ENCODE measurements at places on chromosomes 1 and 21.

DNA sequence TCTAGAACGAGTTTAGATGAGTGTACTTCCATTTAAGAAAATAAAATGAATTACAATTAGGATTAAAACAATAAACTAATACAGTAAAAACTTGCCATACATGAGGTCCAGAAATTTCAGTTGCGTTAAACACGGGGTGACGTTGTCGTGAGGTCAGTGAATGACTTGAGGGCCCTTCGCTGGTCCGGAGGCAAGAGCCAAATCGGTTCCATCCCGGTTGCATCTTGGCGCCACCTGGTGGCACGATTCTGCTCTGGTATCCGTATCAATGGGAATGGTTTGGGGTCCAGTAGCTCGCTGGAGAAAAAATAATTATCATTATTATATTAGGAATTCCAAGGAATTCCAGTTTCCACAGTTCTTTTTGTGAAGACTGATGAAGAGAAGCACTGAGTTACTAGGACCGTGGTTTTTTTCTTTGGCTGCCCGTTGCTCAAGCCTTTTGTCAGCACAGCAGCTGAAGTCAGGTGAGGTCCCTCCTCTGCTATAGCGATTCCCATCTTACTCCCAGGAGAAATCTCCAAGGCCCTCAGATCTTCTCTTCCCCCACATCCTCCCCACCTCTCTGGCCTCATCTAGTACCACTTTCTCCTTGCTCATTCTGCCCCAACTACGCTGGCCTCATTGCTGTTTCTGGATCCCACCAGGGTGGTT, 161.4 kb downstream of the SLC35F3 start:
- peak; percentile 85 for DNase-seq

- no peak for DNase-seq
Observed at GRCh38 chr1:60746278-60746791, 336.0 kb upstream of the NFIA start.

DNA sequence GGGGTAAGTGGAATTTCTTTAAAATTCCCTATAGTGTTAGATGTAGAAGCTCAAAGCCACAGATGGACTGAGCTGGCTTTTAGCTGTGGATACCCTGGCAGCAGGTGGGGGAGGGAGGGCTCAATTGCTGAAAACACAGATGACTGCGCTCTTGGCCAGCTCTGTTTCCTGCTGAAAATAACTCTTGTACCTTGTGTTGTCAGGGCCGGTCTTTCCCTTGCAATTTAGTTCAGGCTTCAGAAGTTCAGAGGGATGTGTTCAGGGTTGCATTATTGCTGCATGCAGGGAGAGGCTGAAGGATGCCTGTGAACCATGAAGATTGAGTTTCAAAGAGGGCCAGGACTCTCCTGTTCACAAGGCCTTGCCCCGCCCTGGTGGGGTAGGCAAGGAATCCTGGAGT, 58.1 kb upstream of the GCLM start:
- no peak for DNase-seq

DNA sequence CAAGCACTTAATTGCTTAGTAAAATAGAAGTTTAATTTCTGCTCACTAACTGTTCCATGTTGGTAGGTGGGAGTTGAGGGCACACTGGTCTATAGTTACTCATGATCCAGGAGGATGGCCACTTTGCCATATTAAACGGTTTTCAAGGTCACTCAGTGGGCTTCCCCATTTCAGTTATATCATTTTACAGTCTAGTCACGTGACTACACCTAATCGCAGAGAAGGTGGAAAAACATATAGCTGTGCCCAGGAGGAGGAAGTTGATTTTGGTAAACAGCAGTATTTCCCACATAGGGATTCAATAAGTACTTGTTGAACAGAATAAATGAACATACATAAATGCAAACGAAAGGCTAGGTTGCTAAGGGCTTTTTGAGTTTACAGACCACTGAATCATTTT, 541.1 kb upstream of the CAMK1G start:
- DNase-seq, result no peak

- DNase-seq, result no peak
Observed at GRCh38 chr1:63548303-63548702, 25.0 kb downstream of the EFCAB7 start.

DNA sequence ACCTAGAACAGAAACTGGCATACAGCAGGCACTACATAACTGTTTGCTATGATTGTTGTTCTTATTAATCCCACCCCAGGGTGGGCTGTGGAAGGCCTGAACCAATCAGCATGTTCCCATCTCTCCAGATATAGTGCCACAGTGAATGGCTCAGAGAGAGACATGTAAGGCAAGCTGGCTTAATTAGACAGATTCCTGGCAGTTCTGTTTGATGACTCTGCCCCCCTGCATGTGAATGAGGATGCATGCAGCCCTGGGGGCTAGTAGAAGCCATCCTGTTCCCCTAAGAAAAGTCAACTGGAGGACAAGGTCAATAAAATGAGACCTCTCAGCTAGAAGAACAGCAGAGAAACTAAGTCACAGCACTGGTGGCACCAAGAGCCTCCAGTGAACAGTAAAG, 130.3 kb downstream of the GLIS1 start:
- DNase-seq, result no peak

DNA sequence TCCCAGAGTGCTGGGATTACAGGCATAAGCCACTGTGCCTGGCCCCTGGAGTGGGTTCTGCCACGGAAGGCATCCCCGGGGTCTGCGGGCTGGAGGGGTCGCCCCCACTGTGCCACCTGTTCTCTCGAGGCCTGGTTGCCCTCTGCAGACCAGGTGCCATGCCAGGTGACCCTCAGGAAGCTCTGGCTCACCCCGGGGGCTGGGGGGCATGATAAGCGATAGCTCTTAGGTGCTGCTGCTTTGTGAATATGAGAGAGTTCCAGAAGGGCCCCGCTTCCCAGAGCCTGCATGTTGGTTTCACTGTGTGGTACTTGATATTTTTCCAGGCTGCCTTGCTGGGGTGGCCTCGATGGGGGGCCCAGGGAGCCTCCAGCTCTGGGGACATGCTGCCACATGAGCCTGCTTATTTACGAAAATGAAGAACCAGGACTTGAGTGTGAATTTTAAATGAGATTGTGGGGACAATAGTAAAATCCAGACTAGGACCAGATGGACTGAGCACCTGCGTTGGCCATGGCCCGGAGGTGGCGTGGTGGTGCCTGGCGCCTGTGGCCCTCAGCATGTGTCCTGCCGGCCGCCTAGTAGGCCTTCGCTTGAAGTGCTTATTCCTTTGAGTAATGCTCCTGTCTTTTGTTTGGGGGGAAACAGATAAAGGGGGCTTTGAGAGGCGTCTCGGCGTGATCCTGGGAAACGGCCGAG, 7.3 kb downstream of the SKI start:
- no peak for DNase-seq

DNA sequence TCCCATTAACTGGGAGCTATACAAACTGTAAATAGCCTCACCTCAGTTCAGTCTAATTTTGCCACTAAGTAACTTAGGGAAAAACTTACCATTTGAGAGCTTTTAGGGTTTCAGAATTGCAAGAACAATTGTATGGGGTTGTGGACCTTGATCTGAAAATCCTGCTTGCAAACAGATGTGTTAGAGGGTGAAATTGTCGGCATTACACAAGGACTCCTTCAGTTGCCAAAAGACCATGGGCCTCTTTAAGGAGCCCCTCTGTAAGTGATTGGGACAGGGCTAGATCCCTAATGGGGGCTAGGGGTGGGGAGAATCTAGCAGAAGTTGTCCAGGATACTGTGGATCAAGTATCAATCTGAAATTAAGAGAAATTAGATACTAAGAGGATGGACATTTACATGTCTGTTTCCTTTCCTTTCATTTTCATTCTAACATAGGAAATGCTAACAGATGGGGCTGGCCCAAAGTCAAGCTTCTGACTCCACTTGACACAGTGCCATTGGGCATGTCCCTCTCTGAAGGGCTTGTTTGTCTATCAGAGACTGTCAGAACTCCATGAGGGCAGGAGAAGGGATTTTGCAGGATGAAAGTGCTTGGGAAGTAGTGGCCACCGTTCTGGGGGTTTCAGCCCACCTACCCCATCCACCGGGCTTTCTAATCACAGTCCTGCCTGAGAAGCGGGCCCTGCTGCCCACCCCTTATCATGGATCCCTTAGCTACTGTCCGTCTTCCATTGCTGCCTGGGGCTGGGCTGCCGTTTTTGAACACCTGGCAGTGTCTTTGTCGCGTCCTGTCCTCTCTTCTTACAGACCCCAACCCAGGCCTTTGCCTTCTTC, 54.7 kb downstream of the STUM start:
- DNase-seq, result no peak

- DNase-seq, result no peak
Observed at GRCh38 chr1:214187933-214188332, 93.0 kb upstream of the SMYD2 start.

DNA sequence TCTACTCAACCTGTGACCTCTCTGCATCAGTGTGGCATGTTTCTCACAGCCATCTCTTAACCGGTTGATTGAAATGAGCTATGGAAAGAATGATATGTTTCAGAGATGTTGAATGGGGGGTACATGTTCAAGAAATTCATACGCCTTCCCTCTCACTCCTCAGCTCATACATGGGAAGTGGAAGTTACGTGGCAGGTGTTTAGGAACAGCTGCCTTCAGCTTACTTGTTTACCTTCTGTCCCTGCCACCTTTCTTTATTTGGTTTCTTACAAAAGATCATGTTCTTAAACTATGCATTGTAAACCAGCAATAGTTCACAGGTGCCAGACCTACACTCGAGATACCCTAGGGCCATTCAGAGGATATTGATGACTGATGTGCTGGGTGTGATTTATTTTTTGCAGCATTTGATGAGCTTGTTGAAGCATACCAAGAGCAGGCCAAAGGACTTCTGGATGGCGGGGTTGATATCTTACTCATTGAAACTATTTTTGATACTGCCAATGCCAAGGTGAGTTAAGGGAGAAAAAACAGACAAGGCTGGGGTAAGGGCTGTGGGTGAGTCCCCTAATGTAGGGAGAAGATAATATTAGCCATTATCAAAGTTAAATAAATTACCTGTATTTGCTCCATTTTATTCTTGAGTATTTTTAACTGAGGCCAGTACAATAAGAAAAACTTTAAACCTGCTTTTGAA, 17.4 kb downstream of the MTR start:
- no peak for DNase-seq

- no peak for DNase-seq
Observed at GRCh38 chr1:31869449-31869848, 53.6 kb upstream of the SPOCD1 start.

GRCh38 chr1:170586321-170587252, 54.6 kb downstream of the GORAB start:
- no peak for DNase-seq

GRCh38 chr1:199813198-199813597, 214.3 kb upstream of the NR5A2 start:
- DNase-seq, result no peak

DNA sequence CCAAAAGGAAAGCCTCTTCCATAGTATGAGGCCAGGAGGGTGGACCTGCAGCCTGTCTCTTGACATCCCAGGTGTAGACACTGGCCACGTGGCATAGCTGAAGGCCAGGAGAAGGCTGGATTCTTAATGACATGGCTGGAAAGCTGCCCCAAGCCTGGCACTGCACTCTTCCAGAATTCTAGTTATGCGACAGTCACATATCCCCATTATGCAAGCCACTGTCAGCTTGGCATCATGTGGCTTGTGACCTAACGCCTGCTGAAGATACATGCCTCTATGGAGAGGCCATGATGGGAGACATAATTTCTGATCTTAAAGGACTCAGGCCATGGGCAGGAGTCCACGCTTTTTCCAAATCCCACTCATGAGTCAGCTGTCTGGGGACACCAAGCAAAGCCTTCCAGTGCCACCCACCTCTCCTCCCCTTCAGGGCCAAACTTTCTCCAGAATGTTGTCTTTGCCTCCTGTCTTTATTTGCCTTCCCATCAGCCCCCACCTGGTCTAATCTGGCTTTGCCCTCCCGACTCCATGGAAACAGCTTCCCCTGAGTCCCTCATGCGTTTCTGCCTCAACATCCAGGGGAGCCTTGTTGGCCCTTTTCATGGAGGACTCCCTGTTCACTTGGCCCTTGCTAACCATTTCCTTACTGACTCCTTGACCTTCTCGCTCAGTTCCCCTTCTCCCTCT, 3.0 kb downstream of the PLA2G2A start:
- no peak for DNase-seq

- DNase-seq, result no peak
Observed at GRCh38 chr1:3275471-3276340, 178.8 kb upstream of the ARHGEF16 start.

GRCh38 chr1:19793360-19794046, 6.2 kb downstream of the TMCO4 start:
- no peak for DNase-seq

DNA sequence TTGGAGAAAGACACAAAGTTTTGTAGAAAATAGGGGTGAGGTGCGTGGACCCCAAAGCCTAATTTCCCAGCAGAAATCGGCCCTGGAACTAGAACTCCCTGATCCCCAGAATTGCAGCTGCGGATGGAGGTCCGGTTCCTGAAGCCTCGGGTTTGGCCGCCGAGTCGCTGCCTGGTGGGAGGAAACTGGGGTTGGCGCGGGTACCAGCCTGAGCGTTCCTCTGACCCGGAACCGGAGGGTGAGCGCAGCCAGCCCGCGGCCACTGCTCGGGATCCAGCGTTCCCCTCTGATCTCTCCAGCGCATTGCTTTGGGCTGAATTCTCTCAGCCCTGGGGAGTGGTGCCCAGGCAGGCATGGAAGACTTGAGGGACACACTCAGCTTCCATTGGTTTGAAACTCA, 1.6 kb downstream of the ST6GALNAC5 start:
- DNase-seq, result no peak

- DNase-seq, result no peak
Observed at GRCh38 chr21:34116569-34116968, 43.2 kb downstream of the MRPS6 start.

- peak; percentile 38 for DNase-seq
Observed at GRCh38 chr21:37231249-37231645, 35.9 kb downstream of the VPS26C start.

- no peak for DNase-seq
Observed at GRCh38 chr1:240706150-240706935, 94.4 kb upstream of the GREM2 start.

DNA sequence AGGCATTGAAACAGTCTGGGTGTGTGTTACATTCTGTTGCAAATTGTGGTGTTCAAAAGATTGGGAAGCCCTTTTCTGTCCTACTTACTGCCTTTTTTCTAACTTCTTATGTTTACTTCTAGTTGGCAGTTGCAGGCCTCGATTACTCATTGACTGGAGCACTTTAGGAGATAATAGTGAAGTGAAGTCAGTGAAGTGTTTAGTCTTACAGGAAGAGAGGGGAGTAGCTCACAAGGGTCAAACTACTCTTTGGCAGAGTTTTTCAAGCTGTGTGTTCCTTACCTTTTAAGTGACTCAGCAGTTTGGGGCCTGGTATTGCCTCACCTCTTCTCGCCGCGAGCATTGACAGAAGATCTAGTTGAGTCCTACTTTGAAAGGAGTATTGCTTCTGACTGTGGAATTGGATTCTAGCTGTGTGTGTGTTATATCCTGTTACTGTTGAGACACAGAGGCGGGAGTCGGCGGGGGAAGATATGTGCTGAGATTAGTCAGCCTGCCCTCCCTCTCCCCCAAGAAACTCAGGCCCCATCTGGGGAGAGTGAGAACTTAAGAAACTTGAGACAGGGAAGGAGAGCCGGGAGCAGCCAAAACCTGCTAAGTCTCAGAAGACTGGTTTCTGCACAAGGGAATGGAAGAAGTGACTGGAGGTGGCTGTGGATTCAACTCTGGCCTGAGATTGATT, 19.3 kb downstream of the AHCYL1 start:
- no peak for DNase-seq

GRCh38 chr1:36448530-36449056, 1.7 kb downstream of the OSCP1 start:
- DNase-seq, result no peak

Measured in activated CD8-positive, alpha-beta memory T cell treated with anti-CD3 and anti-CD28 coated beads for 24 hours (primary cell).